ENCODE measurements at places on chromosomes 11 and 22.

GRCh38 chr11:134228625-134229024, 4.2 kb downstream of the VPS26B start:
- DNase-seq: peak; percentile 74

GRCh38 chr22:28004021-28004420, 85.0 kb upstream of the PITPNB start:
- DNase-seq: no peak

DNA sequence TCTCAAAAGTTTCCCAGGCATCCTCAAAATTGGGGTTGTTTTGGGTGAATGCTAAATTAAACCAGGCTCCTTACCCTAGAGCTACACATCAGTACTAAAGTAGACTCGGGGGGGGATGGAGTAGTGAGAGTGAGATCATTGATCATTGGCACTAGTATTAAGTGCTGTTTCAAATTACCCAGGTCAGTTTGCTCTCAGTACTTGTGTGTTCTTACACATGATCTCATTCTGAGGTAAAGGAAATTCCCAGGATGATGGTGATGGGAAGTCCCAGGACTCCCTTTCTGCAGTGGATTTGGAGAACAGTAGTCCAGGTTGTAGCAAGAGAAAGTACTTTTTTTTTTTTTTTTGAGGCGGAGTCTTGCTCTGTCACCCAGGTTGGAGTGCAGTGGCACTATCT, 12.5 kb downstream of the RBM4 start:
- DNase-seq: no peak

DNA sequence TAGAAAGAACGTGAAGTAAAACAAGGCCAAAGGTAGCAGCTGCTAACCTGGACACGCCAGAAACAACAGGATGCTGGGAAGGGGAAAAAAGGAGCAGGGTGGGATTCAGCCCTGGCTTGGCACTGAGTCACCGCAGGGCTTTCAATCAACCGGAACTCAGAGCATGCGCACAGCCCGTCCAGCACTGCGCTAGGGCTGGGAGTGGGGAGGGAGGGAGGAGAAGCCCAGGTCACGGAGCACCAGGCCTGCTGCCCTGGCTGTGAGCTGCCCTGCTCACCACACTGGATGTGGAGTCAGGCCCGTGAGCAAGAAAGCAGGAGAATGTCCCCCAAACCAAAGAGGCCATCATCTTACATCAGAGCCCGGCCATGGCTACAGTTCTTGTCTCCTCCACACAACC, 51.5 kb downstream of the APOL1 start:
- DNase-seq: no peak

DNA sequence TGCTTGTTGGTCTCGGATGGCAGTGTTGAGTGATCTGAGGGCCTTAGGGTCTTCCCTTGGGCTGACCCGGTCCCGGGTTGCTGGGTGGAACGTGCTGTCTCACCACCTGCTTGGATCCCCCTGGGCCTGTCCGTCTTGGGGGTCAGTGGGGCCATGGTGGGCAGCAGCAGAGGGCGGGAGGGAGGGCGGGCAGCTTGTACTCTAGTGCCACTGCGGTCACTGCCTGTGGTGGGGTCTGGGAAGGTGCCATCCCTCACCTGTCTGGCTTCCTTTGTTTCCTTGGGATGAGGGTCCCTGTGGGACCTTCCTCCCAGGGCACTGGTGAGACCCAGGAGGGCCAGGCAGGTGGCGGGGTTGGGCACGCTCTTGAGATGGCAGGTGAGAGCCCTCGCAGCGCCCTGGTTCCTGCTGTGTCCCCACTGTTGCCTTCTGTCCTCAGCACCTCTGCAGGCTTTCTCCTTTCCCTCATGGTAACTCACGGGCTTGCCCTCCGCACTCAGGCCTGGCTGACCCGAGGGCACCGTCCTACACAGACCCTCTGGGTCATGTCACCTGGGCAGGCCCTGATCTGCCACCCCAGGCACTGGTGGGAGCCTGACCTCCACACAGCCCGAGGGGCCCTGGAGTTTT, 34.2 kb downstream of the TBC1D22A start:
- DNase-seq: no peak

GRCh38 chr11:83392556-83392955, 106.4 kb upstream of the CCDC90B start:
- DNase-seq: no peak

- DNase-seq: no peak
Measured at GRCh38 chr11:120964857-120965256, 59.0 kb upstream of the TBCEL start.

DNA sequence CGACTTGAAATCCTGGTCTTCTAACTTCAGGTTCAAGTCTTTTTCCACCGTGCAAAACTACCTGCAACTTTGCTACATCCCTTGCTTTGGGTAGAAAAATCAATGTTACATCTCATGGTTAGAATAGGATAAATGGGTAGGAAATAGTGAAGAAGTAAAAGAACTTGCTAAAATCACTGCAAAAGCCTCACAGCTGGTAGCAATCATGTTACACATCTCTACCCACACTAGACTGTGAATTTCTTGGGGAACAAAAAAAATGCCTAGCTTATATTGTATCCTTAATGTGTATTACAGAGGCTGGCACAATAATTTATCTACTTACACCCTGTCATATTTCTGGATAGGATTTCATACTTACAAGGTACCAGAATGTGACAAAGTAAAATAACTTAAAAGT, 133.8 kb downstream of the FAM181B start:
- DNase-seq: no peak

GRCh38 chr11:16833026-16833425, 94.6 kb downstream of the C11orf58 start:
- DNase-seq: no peak

DNA sequence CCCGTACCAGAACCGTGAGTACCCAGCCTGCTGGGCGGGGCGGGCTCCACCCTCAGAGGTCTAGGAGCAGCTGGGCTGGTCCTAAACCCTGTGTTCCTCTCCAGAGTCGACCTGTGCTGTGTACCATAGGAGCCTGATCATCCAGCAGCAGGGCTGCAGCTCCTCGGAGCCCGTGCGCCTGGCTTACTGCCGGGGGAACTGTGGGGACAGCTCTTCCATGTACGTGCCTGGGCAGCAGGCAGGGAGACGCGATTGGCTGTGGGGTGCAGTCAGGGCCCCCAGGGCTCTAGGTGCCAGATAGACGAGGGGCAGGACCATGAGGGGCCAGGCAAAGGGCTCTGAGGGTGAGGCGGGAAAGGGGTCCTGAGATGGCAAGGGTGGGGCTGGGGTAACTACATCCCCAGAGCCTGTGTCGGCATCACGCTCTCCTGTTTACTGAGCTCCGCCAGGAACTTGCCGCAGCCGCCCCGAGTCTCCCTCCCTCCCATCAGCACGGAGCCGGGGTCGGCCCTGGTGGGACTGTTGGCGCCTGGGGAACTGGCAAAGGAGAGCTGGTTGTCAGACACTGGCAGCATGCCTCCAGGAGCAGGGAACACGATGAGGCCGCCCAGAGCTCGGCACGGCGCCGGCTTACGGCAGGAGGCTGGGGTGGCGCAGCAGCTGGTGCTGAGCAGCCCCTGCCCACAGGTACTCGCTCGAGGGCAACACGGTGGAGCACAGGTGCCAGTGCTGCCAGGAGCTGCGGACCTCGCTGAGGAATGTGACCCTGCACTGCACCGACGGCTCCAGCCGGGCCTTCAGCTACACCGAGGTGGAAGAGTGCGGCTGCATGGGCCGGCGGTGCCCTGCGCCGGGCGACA, 22.9 kb upstream of the MUC5B start:
- DNase-seq: no peak

GRCh38 chr11:73398132-73398526, 21.9 kb downstream of the RELT start:
- no peak for DNase-seq

- DNase-seq: peak; percentile 8
Measured at GRCh38 chr11:93169950-93170561, 27.7 kb downstream of the SLC36A4 start.

GRCh38 chr22:42742940-42743339, 22.3 kb upstream of the A4GALT start:
- peak; percentile 86 for DNase-seq

- DNase-seq: no peak
Measured at GRCh38 chr11:37503411-37504059, 905.5 kb upstream of the RAG2 start.

DNA sequence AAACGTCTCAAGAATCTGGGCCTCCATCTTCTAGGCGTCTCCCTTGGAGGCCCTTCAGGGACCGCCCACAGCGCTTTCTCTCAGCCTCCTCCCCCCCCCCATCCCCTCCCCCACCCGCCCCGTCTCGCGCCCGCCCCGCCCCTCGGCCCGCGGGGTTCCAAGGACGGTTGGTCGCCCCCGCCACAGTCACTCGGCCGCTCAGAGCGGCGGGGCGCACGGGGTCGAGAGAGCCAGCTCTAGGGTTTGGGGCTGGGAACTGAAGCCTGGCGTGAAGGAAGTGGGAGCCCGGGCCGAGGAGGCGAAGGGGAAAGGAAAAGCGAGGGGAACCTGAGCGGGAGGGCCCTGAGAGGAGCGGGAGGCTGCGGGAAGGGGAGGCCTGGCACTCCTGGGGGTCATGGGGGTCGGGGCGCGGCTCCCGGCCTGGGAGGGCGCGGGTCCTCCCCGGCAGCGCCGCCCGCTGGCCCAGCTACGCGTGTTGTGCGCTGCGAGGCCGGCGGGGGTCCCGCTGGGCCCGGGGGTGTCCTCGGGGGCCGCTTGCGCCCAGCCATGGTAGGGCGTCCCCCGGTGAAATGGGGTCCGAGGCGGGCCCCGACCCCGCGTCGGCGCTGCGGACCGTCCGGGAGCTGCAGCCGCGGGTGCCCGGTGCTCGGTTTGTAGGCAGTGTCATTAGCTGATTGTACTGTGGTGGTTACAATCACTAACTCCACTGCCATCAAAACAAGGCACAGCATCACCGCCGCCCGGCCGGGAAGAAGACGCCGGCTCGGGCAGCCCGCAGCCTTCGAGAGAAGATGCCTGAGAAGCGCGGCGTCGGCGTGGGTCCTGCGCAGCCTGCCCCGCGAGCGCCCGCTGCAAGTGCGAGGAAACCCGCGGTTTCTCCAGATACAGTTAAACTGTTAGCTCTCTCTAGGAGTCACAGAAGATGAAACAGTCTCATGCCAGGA, at the start of gene BTG4:
BTG4 (minus strand) TSS at position 91 of the 944 bp plus-strand sequence. CDS start 13,610 bp downstream, outside the sequence.
- peak; percentile 63 for DNase-seq

GRCh38 chr11:104095791-104096190, 59.4 kb downstream of the DDI1 start:
- no peak for DNase-seq

All from AG20443 (cell line).